Activated CD8-positive, alpha-beta T cell treated with anti-CD3 and anti-CD28 coated beads for 36 hours (primary cell): ENCODE measurements at places on chromosomes 5 and 9. TPM values are rescaled to one million over a fixed set of nuclear protein-coding genes. Genes with fewer than 3 reads are reported as not detected.

- H3K27me3 ChIP-seq, result no peaks in the 10 kb centered on the region
- peaks cover 11% of the 10 kb centered on the region for H3K36me3 ChIP-seq
- DNase-seq, result no peak
Measured at GRCh38 chr5:111308951-111309350, 84.8 kb downstream of the CAMK4 start.

DNA sequence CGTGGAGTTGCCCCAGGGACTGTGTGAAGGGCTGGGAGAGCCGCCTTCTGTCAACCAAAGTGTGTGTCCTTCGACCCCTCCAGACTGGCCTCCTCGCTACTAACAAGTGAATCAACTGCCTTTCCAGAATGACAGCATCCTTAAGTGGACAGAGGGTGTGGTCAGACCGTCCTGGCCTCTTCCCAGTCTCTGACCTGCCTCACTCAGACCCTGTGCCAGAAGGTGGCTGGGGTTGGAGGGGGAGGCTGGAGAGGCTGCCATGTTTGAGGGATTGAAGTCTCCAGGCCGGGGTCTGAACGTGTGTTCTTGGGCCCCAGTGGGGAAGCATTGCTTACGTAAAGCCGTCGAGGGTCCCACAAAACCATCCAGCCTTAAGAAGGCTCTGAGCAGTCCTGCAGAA, 389.3 kb upstream of the IRX4 start:
- no peaks in the 10 kb centered on the region for H3K4me1 ChIP-seq
- peaks cover 7% of the 10 kb centered on the region for H3K27me3 ChIP-seq
- no peak overlapping the region for H3K27ac ChIP-seq
- H3K4me3 ChIP-seq, result no peak overlapping the region
- no peaks in the 10 kb centered on the region for H3K36me3 ChIP-seq
- DNase-seq, result no peak

GRCh38 chr9:17907779-17908508, 329.1 kb downstream of the SH3GL2 start:
- H3K27ac ChIP-seq, result no peak overlapping the region
- DNase-seq, result no peak
- H3K36me3 ChIP-seq, result no peaks in the 10 kb centered on the region
- H3K4me3 ChIP-seq, result no peak overlapping the region
- H3K27me3 ChIP-seq, result peaks cover 27% of the 10 kb centered on the region

- H3K4me1 ChIP-seq, result peaks cover 3% of the 10 kb centered on the region
- no peak overlapping the region for H3K27ac ChIP-seq
- H3K27me3 ChIP-seq, result no peaks in the 10 kb centered on the region
- peaks cover 39% of the 10 kb centered on the region for H3K36me3 ChIP-seq
Measured at GRCh38 chr9:100277166-100277979, 75.4 kb downstream of the TEX10 start.

GMCL2 gene
- total RNA-seq, result not detected

OR13C2 gene
- not detected for total RNA-seq

ACTBL2 gene
- total RNA-seq, result not detected
